Activated CD4-positive, alpha-beta T cell treated with anti-CD3 and anti-CD28 coated beads, Interleukin-2, amount 50 U/mL, for 4 hours (primary cell): ENCODE measurements at places on chromosomes 16 and 17.
A peak's percentile ranks its signal among the peaks of the same experiment; 100 is the strongest.

- DNase-seq: no peak
These were observed 13.5 kb downstream of the CA4 start for GRCh38 chr17:60163108-60163784.

DNA sequence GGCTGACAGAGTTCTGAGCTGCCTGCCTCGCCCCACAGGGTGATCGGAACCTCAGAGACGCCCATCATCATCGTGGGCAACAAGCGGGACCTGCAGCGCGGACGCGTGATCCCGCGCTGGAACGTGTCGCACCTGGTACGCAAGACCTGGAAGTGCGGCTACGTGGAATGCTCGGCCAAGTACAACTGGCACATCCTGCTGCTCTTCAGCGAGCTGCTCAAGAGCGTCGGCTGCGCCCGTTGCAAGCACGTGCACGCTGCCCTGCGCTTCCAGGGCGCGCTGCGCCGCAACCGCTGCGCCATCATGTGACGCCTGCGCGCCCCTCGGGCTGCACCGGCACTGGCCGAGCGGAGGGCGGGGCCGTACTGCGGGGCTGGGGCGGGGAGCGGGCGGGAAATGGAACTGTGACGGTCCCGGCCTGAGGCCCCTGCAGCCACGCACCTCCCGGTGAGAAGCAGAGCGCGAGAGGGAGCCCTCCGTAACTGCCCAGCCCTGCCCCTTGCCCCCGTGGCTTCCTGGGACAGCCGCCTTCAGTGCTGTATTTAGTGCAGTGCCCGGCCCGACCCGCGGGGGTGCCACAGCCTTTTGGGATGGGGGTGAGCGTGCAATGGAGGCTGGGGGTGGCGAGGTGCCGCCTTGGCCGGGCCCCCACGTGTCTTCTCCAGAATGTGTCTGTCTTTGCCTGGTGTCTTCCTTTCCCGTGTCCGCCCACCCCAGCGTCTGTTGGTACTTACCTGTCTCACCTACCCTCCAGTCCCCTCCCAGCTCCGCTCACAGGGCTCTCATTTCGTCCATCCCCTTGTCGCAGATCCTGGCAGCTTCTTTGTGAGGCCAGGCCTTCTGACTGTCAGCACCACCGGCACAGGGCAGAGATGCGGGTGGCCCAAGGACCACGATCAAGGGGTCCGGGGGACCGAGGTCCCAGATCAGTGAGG is 9.8 kb downstream of the RASL10B start:
- no peak for DNase-seq

DNA sequence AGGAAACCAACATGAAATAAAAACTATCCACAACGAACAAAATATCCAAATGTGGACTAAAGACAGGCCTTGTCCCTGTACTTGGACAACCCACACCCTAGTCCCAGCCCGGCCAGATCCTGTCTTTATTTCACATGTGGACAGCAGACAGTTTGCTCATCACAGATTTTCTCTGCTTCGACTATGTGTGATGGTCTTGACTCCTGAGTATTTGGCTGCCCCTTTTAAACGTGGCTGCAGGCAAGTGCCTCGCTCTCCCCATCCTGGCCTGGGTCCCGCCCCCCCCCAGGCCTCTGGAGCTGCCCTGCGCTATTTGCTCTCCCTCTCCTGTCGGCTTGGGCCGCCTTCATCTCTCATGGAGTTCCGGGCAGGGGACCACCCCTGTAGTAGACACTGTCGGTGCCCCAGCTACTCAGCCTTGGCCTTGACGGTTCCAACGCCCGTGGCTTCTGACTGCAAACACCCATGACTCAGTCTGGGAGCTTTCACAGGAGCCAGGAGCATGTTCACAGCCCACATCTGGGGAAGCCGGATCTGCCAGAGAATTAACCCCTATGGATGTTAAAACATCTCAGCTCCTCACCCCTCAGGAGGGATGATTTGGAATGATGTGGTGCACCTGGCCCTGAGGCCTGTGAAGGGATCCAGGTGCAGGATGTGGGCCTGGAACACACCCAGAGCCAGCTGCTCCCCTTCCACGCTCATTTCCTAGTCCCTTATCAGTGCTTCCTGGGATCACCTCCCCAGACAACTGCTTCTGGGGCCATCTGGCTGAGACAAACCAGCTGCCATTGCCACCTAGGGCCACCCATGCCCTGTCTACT is 229.7 kb upstream of the RPL38 start:
- DNase-seq: no peak

DNA sequence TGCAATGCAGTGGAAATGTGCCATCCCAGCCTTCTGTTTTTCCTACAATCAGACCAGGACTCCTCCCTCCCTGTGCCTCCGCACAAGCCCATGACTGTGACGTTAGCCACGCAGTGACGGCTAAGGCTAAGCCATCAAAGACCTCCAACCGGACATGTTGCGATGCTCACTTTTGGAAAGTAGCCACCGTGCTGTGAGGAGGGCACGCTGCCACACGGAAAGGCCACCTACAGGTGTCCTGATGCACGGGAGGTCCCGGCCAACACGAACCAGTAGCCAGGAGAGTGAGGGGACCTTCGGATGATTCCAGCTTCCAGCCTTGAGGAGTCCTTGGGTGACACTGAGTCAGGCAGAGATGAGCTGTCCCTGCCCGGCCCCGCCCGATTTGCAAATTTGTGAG is 53.9 kb downstream of the FOXL1 start:
- DNase-seq: no peak

GRCh38 chr16:8505327-8505991 is 84.9 kb downstream of the TMEM114 start:
- DNase-seq: no peak

- DNase-seq: no peak
These were observed 29.5 kb upstream of the PRM1 start for GRCh38 chr16:11310634-11310977.

GRCh38 chr16:78060295-78060694 is 37.9 kb downstream of the CLEC3A start:
- DNase-seq: no peak

DNA sequence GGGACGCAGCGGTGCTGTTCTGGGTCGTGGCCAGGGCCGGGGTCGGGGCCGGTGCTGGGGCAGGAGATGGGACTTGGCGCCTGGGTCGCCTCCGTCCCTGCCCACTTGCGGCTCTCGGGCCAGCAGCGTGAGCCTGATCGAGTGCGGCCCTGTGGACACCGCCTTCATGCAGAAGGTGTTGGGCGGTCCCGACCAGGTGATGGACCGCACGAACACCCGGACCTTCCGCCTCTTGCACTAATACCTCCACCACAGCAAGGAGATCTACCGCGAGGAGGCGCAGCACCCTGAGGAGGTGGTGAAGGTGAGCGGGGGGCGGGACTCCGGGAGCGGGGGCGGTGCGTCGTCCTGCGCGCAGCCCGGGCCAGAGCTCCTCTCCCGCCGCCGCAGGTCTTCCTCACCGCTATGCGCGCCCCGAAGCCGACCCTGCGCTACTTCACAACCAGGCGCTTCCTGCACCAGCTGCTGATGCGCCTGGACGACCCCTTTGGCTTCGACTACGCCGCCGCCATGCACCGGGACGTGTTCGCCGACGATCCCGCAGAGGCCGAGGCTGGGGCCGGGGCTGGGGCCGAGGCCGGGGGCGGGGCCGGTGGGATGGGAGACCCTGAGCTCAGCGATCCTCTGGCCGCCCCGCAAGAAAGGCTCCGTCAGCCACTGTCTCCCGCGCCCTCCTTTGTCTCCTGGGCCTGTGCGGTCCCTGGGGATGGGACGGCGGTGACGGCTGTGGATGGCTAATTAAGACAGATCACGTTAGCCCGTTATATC is 4.5 kb upstream of the HSD17B1 start:
- DNase-seq: peak; percentile 79

GRCh38 chr16:48269011-48269410 is 21.7 kb upstream of the ABCC11 start:
- DNase-seq: no peak

DNA sequence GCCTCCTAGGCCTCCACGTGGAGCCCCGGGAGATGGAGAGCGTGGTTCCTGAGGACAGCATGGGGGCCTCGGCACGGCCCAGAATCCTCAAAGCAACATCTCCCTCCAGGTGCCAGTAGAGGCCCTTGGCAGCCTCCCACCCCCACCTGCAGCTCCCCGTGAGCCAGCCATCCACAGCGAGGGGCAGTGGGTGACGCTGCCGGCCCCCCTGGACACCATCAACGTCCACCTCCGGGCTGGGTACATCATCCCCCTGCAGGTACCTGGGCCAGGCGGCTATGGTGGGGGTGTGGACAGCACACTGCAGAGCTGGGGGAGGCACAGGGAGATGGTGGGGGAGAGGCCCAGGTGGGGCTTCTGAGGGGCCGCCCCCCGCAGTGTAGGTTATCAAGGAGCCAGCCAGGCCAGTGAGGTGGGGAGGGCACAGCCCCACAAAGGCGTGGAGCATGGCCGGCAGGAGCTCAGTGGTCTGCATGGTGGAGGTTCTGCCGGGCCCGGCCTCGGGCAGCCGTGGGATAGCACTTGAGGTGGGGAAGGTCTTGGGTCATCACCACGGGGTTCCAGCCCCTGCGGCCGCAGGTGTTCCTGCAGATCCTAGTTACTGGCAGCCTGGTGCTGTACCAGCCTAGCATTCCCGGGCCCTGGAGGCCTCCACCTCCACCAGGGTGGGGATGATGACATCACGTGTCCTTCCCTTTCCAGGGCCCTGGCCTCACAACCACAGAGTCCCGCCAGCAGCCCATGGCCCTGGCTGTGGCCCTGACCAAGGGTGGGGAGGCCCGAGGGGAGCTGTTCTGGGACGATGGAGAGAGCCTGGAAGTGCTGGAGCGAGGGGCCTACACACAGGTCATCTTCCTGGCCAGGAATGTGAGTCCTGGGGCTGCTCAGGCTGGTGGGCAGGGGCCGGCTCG is 16.4 kb downstream of the GAA start:
- DNase-seq: no peak

GRCh38 chr16:16127469-16128116 is 95.7 kb downstream of the ABCC6 start:
- DNase-seq: peak; percentile 56

GRCh38 chr16:46762583-46762982 is 14.4 kb upstream of the MYLK3 start:
- DNase-seq: no peak

GRCh38 chr17:27461192-27461859 is 5.1 kb downstream of the KSR1 start:
- no peak for DNase-seq

GRCh38 chr17:75689441-75689873 is 22.3 kb downstream of the SAP30BP start:
- DNase-seq: peak; percentile 15

GRCh38 chr17:77279448-77280303 is 138.9 kb downstream of the SEC14L1 start:
- no peak for DNase-seq

DNA sequence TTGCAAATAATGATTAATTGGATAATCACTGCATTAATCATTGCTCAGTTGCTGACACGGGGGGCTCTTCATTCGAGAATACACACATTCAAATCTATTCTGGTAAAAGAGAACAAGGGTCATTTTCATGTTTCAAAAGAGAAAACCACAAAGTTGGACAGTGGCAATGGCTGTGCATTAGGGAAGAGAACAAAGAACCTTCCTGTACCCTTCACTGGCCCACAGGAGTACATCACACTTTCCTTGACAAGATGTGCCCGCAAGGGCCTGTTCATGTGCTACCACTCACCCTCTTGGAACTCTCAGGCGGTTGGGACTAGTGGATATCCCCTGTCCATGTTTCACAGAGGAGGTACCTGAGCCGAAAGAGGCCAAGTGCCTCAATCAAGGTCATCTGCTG is 223.2 kb downstream of the ZFHX3 start:
- no peak for DNase-seq

GRCh38 chr17:80892019-80892855 is 99.4 kb upstream of the CHMP6 start:
- DNase-seq: peak; percentile 93

DNA sequence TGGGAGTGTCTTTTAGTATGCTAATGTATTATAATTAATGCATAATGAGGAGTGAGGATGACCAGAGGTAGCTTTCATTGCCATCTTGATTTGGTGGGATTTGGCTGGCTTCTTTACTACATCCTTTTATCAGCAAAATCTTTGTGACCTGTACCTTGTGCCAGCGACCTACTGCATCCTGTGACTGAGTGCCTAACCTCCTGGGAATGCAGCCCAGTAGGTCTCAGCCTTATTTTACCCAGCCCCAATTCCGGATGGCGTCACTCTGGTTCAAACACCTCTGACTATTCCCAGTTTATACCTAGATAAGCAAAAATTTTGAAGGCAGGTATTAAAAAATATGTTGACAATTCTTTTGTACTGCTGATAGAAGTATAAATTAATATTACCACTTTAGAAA is 10.5 kb upstream of the BLMH start:
- no peak for DNase-seq
